ENCODE measurements at places on chromosomes 16 and 17.
A peak's percentile ranks its signal among the peaks of the same experiment; 100 is the strongest.

- no peak for DNase-seq
Measured at GRCh38 chr17:31699281-31699680, 159.8 kb downstream of the COPRS start.

- no peak for DNase-seq
Measured at GRCh38 chr16:50831751-50832150, 89.9 kb downstream of the CYLD start.

DNA sequence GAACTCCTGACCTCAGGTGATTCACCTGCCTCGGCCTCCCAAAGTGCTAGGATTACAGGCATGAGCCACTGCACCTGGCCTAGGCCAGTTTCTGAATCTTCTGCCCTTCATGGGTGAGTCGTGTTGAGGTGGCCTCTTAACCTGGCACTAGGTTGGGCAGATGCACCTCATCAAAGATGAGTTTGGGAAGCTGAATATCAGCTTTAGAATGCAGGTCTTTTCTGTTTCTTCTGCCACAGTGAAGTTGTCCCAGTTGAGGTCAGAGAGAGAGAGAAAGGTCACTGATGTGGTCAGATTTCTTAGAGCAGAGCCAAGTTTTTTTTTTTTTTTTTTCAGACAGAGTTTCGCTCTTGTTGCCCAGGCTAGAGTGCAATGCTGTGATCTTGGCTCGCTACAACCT, 111.3 kb upstream of the WSCD1 start:
- DNase-seq: no peak

GRCh38 chr16:56888806-56889205, 23.8 kb downstream of the SLC12A3 start:
- no peak for DNase-seq

- DNase-seq: no peak
Measured at GRCh38 chr17:4870855-4871254, 28.5 kb upstream of the C17orf107 start.

GRCh38 chr16:69834807-69835466, 72.8 kb downstream of the WWP2 start:
- no peak for DNase-seq

DNA sequence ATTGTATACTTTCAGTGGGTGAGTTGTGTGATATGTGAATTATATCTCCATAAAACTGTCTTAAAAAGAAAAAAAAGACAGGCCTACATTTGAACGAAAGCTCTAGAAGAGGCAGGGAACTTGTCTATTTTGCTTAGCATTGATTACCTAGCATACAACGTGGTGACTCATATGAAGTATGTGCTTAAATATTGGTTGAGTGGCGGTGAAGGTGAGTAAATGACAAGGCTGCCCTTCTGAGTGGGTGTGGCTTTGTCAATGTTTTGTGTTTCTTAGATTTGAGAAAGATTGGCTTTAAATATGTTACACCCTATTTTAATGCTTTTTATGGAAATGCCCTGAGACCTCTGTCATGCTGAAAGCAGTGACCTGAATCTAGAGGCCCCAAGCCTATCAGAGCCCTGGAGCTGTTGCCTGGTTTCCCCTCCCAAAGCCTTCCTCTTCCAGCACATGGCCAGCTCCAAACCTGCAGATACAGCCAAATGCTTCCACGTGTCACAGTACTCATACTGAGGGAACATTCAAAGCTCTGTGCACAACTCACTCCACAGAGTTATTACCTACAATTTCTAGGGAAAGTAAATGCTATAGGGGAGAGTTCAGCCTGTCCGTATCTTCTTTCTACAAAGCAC, 260.0 kb downstream of the PHKB start:
- no peak for DNase-seq

DNA sequence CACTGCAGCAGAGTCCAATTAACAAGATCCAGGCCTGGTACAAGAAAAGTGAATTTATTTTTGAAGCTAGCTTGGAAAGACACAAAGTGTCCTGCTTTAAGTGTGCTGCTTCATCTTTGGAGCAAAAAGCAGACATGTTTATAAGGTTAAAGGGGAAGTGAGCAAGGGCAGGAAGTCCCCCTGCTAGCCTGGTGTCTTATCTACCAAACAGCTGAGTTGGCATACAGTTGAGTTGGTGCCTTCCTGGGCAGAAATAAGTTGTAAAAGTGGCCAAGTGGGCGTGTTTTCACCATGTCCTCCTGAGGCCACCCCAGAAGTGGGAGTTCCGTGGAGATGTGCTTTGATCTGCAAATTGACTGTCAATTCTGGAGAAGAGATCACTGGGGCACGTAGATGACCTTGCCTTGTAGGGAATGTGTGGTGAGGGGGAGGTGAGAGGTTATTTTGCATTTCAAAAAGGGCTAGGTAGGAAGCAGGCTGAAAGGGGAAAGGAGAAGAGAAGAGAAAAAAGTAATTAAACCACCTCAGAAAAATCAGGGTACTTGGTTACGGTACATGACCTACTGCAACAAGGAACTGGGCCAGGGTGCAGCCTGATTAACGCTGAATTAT, 38.3 kb upstream of the HSBP1 start:
- DNase-seq: no peak

GRCh38 chr16:52578829-52579498, 32.0 kb upstream of the TOX3 start:
- DNase-seq: no peak

DNA sequence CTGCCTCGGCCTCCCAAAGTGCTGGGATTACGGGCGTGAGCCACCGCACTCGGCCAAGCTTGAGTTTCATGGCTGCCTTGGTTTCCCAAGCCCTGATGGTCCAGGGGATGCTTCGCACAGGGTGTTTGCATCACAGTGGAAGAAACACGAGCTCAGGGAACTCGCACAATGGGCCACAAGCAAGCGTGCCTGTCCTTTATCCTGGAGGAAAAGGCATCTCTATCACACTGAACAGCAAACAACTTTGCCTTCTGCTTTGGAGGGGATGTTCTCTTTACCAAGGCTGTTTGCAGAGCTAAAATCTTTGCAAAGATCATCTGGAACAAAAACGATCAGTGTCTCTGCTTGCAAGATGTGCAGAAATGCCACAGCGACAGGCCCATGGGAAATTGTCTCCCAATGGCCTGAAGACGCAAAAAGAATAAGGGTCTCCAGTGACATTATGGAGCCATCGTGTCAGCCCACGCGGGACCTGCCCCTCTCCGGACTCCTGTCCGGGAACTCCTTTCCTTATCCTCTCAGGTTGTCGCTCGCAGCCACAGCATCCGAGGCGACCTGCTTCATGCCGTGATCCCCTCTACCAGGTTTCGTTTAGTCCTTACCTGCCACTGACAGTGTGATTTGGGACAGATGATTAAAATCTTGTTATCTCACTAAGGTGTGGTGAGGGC, 44.1 kb upstream of the CBFA2T3 start:
- DNase-seq: no peak

DNA sequence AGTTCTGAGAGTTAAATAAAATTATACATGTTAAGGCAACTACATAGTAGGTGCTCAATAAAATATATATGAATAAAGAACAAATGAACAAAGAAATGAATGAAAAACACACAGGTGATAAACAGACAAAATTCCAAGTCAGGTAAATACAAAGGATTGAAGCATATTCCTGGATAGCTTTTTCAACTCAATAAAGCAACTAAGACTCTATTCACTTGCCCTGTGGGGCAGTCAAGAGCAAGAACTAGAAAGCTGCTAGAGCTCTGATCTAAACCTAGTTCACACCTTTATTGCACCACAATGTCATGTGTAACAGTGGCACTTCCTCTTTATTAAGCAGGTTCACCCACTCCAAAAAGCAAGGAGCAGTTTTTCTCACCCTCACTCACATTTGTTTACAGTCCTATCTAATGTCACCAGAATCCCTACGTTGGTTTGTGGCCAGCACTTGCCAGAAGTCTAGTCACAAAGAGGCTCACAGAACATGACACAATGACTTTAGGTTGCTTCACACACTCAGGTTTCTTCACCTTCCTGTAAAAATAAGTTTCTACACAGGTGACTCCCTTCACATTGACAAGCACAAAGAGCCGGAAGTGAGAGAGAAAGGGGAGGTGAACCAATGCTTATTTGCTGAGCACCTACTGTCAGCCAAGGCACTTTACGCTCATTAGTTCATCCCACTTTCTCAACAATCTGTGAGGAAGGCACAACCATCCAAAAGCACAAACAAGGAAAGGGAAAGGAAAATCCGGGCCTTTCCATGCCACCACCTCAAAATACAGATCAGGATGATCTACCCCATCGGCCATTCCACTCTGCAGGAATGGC, 70.8 kb downstream of the XPO6 start:
- DNase-seq: peak; percentile 19

- DNase-seq: no peak
Measured at GRCh38 chr16:60586493-60586892, 1449.7 kb downstream of the CDH8 start.

GRCh38 chr16:6280055-6280454, 1052.6 kb upstream of the RBFOX1 start:
- DNase-seq: no peak

DNA sequence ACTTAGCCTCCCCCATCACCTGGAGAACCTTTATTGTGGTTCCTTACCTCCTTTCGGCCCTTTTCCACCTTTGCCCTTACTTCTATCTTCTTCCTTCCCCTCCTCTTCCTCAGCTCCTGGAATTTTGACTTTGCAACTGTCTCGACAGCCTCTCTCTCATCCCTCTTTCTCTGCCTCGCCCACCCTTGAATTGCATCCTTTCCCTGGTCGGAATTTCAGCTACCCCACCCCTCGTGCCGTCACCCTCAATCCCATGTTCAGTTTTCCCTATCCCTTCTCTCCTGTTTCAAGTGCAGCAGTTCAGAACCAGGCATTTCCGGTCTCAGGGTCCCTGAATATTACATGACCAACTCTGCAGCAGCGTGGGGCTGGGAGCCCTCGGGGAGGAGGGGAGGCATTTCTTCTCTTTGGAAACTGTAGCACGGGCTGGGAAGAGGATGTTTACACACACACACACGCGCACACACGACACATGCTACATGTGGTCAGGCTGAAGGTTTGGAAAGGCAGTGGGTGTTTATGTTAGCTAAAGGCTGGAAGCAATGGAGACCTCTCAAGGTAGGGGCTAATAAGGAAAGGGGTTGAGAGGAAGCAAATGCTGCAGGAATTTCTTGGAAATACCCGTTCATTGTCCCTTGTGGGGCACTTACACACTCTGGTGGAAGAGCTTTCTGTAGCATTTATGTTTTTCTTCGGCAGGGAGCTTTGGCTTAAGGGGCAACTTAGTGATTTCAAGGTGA, 971 bp downstream of the MINK1 start:
- peak; percentile 8 for DNase-seq

GRCh38 chr16:23857881-23858269, 22.1 kb downstream of the PRKCB start:
- DNase-seq: no peak

GRCh38 chr16:23578101-23578830, 17.9 kb downstream of the NDUFAB1 start:
- DNase-seq: no peak

DNA sequence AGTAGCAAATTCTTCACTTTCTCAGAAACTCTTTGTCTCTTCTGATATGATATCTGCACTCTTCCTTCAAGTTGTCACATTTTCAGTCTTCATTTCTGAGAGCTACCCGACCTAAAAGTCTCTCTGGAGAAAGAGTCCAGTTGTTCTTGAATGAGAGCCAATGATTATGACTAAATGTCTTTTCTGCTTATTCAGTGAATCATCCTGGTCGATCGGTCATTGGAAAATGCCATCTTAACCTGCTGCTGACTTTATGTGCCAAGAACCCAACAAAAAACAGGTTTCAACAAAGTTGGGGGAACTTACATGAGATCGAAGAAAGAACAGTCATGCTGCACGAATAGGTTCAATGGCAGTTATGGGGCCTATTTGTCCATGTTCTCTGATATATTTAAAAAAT, 15.9 kb downstream of the SOX9 start:
- no peak for DNase-seq

- peak; percentile 73 for DNase-seq
Measured at GRCh38 chr16:29995324-29995910, at the start of gene HIRIP3. Gene HIRIP3, minus strand, starts transcription at chr16:29995617. Its CDS starts 12 bp downstream, at chr16:29995605.

- DNase-seq: peak; percentile 73
Measured at GRCh38 chr16:84925092-84925772, 86.1 kb downstream of the ZDHHC7 start.

GRCh38 chr16:84416407-84417321, 48.3 kb downstream of the ATP2C2 start:
- no peak for DNase-seq

GRCh38 chr17:28018439-28019070, 23.9 kb upstream of the NLK start:
- DNase-seq: no peak

GRCh38 chr16:62927122-62927521, 890.9 kb upstream of the CDH8 start:
- no peak for DNase-seq

GRCh38 chr16:47983999-47984580, 171.7 kb downstream of the ABCC12 start:
- DNase-seq: no peak

DNA sequence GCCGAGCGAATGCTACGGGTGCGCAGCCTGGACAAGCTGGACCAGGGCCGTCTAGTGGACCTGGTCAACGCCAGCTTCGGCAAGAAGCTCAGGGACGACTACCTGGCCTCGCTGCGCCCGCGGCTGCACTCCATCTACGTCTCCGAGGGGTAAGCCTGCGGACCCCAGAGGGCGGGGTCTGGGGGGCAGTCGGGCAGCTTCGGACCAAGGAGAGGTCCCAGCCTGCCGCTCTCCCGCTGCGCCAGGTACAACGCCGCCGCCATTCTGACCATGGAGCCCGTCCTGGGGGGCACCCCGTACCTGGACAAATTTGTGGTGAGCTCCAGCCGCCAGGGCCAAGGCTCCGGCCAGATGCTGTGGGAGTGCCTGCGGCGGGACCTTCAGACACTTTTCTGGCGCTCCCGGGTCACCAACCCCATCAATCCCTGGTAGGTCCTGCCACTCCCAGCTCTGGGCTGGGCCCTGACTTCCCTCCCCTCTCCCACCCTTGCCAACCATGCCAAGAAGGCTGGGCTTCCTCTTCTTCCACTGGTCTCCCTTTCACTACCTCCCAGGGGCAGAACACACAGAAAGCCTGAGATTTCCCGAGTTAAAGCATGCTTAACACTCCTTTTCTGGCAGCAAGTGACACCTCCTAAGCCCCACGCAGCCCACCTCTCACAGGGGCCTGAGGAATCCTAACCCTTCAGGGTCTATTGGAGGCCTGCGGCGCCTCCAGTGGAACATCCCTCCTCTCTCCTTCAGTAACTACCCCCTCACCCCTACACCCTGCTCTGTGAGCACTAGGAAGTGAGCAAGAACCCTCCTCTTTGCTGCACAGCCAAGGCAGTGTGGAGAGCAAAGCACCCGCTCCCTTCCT, 3.2 kb downstream of the NAGS start:
- no peak for DNase-seq

DNA sequence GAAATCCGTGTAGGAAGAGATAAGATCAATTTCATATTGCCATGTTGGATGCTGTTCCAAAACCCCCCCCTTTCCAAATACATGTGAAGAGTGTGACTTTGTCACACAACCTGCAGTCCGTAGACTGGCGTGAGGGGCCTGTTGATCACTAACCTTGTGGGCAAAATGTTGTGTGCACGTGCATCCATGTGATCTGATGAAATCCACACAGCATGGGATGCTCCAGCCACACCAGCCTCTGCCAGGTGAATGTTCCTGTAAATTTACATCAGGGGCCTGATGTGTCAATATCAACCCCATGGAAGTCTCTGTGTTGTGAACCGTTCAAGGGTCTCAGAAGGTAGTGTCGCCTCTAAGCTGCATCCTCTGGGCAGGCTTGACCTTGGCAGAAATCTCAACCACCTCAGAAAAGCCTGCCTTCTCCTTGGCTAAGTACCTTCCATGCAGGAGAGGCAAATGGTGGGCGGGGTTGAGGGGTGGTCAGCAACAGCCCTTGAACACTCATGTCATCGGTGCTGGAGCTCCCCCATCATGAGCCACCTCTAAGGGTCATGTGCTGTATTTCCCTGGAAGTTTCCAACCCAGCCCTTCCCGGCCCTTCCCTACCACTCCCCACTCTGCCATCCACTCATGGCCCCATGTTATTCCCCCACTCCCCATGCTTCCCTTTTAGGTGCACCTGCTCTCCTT, 78.2 kb upstream of the DNAH17 start:
- no peak for DNase-seq
